ENCODE measurements at places on chromosomes 7 and 10.

DNA sequence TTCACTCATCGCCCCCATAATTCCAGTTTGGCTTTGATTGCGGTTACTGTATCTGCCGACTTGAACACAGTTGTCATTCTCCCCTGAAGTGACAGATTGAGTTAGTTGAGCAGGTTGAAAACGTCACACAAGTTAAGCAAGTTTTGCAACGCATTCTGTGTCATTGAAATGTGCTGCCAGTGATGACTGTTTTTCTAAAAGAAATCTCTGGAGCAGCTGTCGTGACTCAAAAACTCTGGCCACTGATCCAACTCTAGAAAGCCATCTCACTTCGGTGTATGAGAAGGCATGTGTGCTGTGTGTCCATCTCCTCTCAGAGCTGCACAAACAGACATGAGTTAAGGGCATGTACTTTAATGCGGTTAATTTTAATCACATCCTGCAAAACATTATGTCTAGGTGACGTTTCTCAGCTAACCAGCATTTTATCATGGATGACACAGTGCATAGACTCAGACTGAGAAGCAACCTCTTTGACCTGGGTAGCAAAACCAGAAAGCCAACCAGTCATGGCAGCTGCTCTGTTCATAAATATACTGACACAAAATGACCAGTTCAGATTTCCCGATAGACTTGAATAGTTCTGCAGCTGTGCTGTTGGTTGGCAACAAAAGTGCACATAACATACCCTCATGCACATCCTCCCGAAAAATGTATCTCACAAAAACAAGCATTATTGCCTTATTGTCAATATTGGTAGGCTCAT is 69.3 kb downstream of the CSTF2T start:
- DNase-seq, result no peak

DNA sequence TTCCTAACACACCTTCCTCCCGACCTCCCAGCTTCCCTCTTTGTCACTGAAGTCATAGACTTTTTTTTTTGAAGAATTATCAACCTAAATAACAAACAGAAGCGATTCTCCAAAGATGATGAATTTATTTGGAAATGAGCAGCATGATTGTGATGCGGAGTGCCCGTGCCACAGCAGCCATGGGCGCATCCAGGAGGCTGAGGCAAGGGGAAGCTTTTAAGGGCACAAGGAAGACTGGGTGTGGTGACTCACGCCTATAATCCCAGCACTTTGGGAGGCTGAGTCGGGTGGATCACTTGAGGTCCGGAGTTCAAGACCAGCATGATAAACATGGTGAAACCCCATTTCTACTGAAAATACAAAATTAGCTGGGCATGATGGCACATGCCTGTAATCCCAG is 16.2 kb upstream of the GIMAP8 start:
- no peak for DNase-seq

DNA sequence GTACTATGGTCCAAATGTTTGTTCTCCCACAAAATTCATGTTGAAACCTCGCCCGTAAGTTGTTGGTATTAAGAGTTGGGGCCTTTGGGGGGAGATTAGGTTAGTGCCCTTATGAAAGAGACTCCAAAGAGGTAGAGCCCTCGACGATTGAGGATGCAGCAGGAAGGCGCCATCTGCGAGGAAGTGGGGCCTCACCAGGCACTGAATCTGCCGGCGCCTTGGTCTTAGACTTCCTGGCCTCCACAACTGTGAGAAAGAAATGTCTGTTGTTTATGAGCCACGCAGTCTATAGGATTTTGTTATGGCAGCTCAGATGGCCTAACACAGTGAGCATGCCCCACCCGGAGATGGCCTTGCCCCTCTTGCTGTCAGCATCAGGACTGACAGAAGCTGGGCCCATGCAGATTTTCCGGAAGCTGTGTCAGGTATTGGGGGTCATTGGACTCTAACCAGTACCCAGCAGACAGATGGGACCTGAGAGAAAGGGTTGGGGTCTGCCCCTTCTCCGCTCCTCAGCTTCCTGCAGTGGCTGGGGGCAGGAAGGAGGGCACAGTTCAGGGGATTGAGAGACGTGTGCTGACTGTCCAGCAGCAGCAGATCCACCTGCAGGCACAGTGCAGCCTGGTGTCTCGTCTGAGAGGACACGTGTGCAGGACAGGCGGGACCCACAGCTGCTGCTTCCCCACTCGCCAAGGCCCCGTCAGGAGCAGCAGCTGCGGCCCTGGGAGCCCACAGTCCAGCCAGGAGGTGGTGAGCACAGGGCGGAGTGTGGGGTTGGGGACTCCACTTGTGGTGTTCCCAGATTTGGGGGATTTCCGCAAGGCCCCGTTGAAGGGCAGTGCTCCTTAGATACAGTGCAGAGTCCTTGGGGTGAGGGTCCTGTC is 47.8 kb downstream of the MGMT start:
- no peak for DNase-seq

DNA sequence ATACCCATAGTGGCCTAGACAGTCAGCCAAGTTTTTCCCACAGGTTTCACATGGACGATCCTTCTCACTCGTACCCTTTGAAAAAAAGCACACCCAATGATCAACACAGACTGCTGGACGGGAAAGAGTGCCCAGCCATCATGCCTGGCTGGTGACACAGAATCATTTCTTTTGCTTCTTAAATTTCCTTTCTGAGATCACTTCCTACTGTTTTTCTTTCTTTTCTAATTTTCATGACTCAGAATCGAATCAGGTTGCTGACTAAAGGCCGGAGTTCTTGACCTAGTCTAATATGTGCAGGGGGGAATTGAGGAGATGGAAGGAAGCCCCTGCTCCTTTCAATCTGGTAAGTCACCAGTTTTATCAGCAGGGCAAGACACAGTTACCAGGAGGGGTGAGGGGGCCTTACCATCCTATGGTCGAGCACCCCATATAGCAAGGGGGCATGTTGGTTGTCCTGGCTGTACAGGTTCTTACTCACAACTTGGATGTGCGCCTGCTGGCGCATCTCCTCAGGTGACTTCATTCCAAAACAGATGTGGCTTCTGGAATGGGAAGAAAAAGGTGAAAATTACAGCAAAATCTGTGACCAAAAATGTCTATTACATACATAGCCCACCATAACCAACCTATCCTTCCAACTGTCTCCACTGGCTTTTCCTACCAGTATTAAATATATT is 3.5 kb downstream of the POLR3A start:
- DNase-seq, result no peak

DNA sequence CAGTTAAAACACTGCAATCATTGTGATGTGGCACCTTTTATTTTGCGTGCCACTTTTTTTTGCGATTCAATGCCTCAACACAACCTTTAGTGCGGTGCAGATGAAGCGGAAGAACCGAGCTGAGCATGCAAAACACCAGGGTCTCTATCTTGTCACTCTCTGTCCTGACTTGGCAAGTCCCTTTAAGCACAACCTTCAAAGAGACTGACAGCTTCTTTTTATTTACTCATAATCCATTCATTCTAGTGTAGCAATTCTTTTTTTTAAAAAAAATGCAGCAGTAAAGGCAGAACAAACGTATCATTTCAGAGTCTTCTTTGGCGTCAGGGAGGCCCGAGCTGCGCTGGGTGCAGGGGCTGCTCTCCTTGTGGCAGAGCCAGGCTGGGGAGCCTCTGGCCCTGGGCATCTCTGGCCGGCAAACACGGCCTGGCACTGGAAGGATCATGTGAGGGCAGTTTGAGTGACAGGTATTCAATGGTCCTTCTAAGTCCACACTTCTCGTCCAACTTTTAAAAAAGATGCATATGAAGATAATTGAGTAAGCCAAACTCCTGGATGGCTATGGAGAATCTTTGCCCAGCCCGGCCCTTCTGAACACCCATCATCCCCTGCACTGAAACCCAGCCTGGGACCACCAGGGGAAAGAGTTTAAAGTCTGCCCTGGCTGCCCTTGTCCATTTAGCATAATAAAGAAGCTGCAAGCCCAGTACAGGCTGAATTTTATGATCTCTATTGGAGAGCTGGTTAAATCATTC is 3.9 kb downstream of the PTF1A start:
- DNase-seq, result no peak

Measured in activated T-cell treated with anti-CD3 and anti-CD28 coated beads, Interleukin-2, amount 50 U/mL, for 1 hour (primary cell).